Nephron progenitor cell (in vitro differentiated cells): ENCODE measurements at places on chromosomes 11 and 22.

DNA sequence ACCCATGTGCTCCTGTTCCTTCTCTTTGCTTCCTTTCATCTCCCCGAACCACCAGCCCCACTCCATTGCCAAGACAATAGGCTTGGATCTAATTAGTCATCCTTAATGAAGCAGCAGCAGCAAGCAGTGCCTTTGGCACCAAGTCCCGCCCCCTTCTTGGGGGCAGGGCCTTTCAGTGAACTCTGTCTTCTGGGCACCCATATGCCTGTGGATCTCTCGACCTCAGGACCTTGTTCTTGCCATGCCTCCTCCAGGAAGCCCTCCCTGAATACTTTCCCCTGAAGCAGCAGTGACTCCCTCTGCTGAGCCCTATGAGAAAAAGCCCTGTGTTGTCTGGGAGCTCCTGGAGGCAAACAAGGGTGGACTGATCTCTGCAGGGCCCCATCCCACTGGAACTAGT, 32.1 kb downstream of the ARHGEF17 start:
- no peak for DNase-seq

DNA sequence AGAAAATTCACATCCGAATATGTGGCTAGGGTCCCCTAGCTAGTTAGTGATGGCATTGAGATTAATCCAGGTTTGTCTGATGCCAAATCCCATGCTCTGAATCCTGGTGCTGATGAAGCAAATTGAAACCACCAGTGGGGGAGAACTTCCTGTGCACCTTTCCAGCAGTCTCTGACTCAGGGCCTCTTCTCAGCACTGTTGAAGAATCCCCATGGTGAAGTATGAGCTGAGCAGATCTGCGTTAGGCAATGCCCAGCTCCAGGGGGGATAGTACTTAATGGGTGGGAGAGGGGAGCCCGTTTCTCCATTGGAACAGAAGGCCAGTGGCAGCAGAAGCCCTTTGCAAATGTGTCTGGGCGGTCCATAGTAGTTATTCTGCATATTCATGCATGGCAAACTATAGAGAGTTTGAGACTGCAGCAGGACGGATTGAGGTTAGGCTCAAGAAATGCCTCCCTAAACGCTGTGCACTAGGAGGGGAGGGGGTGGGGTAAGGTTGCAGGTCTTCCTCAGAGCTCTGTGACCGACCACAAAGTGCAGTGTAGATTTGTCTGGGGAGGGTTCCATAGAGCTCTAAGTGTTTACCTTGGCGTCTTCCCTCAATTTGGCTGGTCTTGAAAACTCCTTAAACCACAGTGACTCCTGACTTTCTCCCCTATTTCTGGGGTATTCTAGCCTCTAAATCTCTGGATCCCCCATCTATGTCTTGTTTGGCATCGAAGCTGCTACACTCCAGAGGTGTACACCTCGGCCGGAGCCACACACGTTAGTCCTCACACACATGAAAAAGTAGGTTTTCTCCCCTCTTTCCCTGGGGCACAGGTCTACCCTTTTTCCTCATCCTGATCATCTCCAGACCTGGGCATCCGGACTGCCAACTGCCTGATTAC, 4.8 kb downstream of the POU2F3 start:
- DNase-seq = no peak

- DNase-seq = no peak
Measured at GRCh38 chr11:117366248-117366647, 38.6 kb downstream of the CEP164 start.

DNA sequence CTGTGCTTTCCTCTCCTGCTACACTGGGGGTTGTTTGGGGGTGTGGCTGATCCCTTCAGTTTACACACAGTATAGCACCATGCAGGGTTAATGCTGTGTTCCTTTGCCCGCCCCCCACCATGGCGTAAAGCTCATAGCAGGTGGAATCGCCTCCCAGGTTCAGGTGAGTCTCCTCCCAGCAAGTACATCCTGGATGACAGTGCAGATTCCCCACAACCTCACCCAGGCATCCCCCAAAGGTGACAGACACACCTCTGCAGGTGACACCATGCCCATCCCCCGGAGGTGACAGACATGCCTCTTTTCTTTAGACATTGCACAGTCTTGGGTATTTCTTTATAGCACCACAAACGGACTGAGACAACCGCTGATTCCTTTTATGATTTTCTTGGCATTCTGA, 343.7 kb downstream of the BRD1 start:
- no peak for DNase-seq

GRCh38 chr11:313787-314553, at the start of gene IFITM1:
IFITM1 (plus strand) TSS chr11:314040; CDS start chr11:314171, 131 bp downstream.
- no peak for DNase-seq

DNA sequence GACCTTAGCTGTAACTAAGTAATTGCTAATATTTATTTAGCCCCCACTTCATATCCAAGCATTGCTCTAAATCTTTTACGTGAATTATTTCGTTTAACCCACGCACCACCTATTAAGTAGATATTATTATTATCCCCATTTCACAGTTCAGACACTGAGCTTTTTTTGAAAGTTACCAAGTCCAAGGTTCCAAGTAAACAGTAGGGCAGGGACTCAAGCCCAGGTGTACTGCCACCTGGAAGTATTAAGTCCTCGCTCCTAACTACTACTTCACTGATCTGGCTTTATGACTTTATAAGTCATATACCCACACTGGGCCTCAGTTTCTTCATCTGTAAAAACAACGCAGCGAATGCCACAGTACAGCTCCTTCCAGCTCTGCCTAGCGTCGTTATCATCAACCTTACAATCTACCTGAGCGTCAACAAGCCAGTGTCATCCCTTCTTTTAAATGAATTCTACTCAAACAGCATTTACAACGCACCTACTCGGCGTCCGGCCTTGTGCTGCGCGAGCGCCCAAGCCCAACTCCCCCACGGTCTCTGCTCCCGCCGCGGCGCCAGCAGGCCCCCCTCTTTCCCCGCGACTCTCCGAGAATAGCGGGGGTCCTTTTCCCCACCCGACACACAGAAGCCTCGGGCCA, 624 bp downstream of the TMEM41B start:
- no peak for DNase-seq

GRCh38 chr22:37498289-37498909, 12.2 kb upstream of the MFNG start:
- DNase-seq = peak; percentile 75

GRCh38 chr11:36222831-36223635, 66.2 kb downstream of the COMMD9 start:
- no peak for DNase-seq

DNA sequence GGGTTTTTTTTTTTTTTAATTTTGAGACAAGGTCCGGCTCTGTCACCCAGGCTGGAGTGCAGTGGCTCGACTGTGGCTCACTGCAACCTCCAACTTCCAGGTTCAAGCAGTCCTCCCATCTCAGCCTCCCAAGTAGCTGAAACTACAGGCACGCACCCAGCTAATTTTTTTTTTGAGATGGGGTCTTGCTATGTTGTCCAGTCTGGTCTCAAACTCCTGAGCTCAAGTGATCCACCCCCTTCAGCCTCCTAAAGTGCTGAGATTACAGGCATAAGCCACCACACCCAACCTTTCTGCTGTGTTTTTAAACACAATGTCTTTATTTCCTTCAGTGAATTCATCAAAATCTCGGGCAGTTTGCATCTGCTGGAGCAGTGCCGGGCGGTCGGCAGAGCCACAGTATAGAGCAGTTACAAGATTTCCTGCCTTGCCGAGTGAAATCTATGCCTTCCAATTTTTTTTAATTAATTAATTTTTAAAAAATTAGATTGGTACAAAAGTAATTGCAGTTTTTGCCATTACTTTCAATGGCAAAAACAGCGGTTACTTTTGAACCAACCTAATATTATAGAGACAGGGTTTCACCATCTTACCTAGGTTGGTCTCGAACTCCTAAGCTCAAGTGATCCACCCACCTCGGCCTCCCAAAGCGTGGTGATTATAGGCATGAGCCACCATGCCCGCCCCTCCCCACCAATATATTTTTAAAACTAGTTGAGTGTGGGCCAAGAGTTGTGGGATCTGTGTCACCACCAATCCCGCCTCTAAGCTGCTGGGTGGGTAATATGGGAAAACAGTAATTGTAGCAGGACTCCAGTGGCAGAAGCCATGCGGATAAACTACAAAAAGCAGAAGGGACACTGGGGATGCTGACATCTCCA, 2.7 kb upstream of the ACY3 start:
- DNase-seq = no peak

- DNase-seq = no peak
Measured at GRCh38 chr11:130964058-130964792, 47.9 kb upstream of the SNX19 start.

DNA sequence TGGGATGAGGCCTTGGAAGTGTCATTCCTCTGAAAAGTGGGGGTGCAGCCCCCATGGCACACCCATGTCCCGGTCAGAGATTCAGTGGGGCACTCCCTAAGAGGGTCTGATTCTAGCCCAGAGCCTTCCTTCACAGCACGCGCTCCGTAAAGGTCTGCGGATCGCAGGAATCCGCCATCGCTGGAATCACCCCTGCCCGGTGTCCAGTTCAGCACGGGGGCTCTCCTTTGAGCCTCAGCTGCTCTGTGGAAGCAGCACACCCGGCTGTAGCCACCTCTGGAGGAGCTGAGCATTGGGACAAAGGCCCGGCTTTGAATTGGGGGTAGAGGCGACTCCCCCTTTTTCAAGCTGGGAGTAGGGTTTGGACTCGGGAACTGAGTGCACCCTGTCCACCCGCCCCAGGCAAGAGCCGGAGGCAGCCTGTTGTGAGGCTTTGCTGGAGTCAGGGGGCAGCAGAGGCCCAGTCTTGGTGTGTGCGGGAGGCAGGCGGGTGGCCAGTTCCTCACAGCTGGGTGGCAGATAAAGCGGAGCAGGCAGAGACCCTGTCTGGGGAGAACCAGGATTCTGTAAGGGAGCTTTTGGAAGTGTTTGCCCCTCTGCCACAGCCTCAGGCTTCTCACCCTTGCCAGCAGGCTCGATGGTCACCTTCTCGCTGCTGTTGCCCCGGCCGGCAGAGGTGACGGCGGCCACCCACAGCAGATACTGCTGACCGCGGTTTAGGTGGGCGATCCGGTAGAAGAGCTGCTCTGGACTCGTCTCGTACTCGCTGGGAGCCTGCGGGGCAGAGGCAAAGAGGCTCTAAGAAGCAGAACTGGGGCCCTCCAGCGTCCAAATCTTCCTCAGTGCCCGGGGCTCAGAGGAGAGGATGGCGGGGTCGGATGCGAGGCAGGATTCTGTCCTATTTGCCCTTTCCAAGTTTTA, 115.9 kb downstream of the CEP164 start:
- DNase-seq = peak; percentile 80

- no peak for DNase-seq
Measured at GRCh38 chr11:125358254-125358840, 137.7 kb downstream of the FEZ1 start.

- peak; percentile 1 for DNase-seq
Measured at GRCh38 chr11:1237128-1237580, 14.3 kb downstream of the MUC5B start.

GRCh38 chr22:23243006-23243573, 62.8 kb downstream of the BCR start:
- DNase-seq = peak; percentile 42

GRCh38 chr11:364991-365725, 4.1 kb upstream of the B4GALNT4 start:
- DNase-seq = peak; percentile 1

DNA sequence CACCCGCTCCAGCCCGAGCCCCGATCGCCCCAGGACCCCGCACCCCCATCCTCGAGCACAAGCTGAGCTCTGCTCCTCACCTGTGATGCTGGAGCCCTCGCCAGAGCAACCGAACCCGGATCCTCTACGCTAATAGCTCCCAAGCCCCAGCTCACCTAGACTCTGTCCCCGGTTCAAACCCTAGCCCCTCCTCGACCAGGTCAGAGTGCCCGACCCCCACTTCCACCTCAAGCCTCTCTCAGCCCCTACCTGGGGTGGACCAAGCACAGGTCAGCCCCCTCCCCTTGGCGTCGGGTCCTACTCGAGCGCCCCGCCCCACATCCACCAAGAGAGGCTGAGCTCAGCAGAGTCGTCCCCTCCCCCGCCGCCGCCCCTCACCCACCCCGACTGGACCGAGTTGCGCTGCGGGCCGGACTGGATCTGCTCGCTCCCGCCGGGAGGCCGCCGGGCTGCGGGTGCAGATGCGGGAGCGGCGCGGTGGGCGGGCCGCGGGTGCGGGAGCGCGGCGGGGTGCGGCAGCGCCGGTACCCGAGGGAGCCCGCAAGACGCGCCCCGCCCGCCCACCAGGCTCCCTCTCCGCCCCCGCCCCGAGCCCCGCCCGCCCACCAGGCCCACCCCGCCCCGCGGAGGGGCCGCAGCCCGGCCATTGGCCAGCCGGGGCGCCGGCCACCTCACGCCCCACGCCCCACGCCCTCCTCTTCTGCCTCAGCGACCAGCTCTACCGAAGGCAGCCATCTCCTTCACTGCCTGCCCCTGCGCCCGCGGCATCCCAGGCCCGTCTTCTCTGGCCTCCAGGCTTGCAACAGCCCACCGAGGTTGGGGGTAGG, 577 bp upstream of the DKK3 start:
- DNase-seq = peak; percentile 80

DNA sequence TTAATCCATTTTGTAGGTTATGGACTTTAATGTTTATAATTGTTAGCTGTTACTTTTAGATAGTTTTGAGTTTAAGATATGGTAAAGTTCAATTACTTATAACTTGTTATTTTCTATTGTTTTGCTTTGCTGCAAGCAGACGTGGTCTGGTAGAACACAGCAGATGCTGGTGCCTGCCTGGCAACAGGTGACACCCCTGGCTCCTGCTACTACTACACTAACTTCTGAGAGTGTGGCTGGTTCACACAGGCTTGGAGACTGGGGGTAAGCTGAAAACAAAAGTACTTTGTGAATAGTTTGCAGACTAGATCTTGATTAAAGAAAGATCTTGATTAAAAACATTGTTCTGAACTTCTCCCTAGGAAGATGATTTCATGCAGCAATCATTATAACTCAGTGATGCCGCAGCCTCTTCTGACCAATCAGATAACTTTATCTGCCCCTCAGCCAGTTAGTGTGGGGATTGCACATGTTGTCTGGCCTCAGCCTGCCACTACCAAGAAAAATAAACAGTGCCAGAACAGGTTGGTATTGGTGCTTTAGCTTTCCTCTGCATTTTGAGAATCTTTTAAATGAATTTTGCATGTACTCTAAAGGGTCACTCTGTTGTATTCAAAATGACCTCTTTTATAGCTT, 90.4 kb downstream of the HIPK3 start:
- no peak for DNase-seq

GRCh38 chr11:65576232-65576866, 496 bp downstream of the EHBP1L1 start:
- no peak for DNase-seq

- no peak for DNase-seq
Measured at GRCh38 chr11:2551131-2551530, 106.3 kb downstream of the KCNQ1 start.

DNA sequence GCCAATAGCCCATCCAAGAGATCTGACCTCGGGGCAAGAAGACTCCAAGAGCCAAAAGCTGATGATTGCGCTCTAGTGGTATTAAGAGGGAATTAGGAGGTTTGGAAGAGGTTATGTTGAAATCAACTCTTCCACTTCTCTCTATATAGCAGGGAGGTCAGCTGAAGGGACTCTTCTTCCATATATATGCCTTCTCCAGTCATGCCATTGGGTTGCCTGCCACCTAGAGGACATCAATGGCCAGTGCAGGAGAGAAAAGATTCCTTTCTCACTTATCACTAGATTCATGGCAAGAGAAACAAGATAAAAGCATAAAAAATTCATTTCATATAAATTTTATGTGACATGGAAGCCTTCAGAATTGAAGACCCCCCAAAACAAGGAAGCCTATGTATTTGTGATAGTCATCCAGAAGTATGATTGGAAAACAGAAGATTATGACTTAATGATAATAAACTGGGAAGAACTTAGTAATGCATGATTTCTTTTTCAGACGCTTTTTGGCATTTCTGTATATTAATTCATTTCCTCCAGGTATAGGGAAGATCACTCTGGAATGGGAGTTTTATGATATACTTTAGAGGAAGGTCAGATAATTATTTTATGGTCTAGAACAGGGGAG, 435.1 kb upstream of the DDI1 start:
- peak; percentile 46 for DNase-seq

GRCh38 chr11:133467686-133468085, 64.6 kb downstream of the OPCML start:
- DNase-seq = no peak
